ENCODE measurements at places on chromosomes 13 and 19.

- DNase-seq = no peak
Observed at GRCh38 chr13:80469105-80469852, 128.4 kb upstream of the SPRY2 start.

DNA sequence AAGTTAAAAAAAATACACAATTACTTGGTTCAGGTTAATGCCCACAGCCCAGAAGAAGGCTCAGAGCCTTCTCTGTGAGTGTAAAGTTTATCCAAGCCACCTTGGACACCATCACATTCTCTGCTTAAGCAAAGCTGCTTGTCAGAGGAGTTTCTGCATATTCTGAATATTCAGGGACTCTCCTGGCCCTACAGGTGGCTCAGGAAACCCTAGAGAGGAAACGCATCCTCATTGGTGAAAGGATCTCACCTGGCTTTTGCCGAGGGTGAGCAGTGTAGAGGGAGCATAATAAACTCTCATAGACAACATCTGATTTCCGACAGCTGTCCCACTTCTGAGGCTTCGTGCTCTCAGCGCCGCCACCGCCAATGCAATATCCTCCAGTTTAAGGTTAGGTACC, 239.9 kb upstream of the TSHZ3 start:
- no peak for DNase-seq

DNA sequence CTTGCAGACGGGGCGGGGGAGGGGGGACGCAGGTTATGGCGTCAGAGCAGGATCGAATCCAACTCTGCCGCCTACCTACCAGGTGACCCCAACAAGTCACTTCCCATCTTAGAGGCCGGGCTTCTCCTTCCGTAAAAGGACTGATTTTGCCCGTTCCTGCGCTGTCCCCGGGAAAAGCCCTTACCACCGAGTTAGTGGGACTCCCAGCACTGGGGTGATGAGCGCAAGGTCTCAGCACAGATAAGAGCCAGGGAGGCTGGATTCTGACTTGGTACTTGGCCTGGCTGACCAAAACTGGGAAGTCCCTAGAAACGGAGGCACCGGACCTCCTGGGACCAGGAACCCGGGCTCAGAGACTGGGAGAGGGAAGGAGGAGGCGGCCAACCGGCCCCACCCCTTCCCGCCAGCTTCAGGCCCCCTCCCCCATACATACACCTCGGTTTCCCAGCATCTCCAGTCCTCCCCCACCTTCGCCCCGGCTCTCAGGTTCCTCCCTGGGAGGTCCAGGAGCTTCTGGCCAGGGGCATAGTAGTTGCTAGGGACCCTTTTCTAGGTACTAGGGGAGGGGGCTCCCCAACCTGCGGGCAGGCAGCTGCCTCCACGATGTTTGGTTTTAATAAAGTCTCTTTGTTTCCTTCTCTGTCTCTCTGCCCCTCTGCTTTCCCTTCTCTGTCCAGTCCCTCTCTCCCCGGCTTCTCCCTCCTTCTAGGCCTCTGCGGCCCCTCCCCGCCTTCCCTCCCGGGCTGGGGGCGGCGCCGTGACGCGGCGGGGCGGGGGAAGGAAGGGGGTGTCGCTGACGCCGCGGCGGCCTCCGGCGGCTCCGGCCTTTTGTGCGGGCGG, at the start of gene GRAMD1A:
Gene GRAMD1A, plus strand, starts transcription at position 826 of the 840 bp plus-strand sequence. CDS start 156 bp downstream, outside the sequence.
- peak; percentile 89 for DNase-seq

DNA sequence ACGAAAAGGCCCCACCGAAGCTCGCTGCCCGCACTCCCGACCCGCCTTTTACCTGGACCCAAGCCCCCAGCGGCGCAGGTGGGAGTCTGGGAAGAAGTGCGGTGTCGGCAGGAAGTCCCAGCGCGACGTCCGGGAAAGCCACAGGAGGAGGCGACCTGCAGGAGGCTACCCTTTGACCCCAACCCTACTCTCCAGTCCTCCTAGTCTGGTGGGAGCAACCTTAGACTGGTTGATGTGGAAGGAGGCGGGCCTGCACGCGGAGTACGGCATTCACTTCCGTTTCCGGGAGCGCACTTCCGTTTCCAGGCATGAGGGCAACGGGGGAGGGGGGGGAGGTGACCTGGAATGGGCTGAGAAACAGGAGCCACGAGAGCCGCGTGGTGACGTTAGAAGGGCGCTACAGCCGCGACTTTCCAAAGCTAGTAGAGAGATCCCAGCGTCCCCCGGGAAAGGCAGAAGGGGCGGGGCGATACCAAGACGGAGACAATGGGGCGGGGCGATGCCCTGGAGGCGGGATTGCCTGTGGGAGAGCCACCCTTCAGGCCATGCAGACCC, 28.5 kb downstream of the ZNF266 start:
- DNase-seq = no peak

GRCh38 chr13:38141792-38142191, 207.9 kb upstream of the UFM1 start:
- DNase-seq = no peak

DNA sequence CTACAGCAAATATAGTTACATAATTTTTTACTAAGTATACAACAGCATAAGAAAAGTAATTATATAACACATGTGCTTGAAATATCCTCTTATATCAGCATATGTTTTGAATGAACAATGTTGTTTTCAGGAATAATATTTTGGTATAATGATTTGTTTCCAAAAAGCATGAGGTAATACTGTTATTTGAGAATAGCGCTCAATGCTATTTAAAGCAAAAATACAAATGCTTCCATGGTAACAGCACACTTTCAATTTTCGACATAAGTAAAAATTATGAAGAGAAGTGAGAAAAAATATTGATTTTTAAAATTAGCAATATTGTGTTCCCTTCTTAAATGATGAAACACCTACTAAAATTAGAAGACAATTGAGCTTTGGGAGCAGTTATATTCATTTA, 715.9 kb upstream of the ATXN8OS start:
- DNase-seq = no peak

DNA sequence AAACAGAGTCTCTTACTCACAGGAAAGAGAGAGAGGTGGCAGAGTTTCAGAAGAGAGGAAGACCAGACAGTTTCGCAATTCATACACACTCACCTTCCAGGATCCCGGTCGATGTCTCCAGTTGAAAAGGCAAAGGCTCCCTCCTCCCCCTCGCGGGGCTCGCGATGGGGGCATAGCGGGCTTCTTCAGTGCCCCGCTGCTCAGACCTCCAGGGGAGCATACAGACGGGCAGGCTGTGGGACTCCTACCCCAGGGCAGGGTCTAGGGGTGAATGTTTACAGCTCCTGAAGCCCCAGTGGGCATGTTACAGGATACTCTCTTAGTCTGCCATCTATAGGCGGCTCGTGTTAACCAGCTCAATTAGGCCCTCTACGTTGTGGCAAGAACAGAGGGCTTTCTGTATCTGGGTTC, 139.2 kb downstream of the SLITRK5 start:
- DNase-seq = no peak

GRCh38 chr19:49403404-49404187, 15.5 kb downstream of the KASH5 start:
- no peak for DNase-seq

DNA sequence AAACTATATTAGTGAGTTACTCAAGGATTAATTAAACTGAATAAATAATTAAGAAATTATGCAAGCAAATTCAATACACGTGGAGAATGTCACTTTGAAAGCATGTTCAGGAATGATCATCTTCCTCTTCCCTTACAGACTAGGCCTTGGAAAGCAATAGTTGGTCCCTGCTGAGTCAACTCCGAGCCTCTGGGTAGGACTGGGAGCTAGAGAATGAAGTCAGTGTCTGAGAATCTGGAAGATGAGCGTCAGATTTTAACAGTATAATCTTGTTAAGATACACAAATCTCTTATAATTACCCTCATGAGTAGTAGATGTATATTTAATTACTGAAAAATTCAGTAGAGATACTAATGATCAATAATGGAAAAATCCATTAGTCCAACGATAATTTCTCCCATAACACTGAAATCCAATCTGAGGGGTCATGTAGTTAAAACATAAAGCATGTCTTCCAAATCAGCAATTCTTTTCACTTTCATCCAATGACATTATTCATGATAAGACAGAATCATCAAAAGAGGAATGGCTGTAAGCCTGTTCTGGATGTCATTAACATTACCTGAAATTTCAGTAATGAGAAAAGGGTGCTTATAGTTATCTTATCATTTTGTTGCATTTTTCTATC, 423.0 kb downstream of the DCT start:
- no peak for DNase-seq

- no peak for DNase-seq
Observed at GRCh38 chr13:110404321-110404720, 97.2 kb downstream of the COL4A2 start.

- no peak for DNase-seq
Observed at GRCh38 chr13:88685459-88685858, 1014.3 kb downstream of the SLITRK5 start.

DNA sequence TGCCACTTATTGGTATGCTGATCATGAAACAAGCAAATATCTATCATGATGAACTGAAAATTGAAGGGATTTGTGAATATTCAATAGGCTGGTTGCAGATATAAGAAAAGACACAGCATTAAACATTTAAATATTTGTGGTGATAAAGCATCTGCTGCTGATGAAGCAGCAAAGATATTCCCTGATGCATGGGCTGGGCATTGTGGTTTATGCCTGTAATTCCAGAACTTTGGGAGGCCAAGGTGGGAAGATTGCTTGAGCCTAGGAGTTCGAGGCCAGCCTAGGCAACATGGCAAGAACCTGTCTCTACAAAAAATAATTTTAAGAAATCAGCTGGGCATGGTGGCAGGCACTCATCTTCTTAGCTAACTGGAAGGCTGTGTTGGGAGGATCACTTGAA, 54.5 kb downstream of the GPR180 start:
- DNase-seq = no peak

- no peak for DNase-seq
Observed at GRCh38 chr13:84399320-84400085, 517.2 kb upstream of the SLITRK1 start.

- DNase-seq = no peak
Observed at GRCh38 chr13:60108589-60108988, 55.1 kb downstream of the DIAPH3 start.

DNA sequence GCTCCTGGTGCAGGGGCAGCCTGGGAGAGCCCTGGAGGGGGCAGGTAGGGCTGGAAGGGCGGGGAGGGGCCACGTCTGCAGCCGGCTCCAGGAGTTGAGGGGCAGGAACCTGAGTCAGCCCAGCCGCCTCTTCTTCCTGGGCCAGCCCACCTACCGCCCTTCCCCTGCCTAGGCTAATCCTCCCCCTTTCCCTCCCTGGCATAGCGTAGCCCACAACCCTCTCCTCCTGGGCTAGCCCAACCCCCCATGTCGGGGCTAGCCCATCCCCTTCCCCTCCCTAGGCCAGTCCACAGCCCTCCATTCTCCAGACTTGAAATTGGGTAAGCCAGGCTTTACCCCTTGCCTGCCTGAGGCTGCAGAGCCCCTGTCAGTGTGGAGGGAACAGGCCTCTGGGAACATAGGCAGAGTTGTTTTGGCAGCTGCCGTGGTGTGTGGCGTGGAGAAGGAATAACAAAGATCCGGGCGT, 20.6 kb upstream of the WDR18 start:
- DNase-seq = no peak

DNA sequence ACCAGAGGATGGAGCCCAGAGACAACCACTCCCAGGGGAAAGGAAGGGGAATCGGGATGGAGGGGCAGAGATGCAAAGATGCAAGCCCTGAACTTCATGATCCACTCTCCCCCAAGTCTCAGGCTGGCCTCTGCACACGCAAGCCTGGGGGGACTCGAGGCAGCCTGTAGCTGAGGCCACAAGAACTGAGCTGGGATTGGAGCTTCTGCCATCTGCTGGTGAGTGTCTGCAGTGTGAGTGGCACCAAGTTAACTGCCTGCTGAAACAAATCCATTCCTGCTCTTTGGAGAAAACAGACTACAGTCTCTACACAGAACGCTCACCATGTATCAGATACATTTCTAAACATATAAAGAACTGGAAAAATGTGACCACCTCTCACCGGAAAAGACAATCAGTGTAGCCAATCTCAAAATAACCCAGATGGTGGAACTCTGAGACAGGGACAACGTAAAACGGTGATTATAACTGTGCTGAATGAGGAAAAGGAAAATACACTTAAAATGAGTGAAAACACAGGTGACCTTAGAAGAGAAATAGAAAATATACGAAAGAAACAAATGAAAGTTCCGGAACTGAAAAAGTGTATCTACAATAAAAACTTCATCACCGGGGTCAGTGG, 62.1 kb downstream of the KLF2 start:
- DNase-seq = peak; percentile 37

DNA sequence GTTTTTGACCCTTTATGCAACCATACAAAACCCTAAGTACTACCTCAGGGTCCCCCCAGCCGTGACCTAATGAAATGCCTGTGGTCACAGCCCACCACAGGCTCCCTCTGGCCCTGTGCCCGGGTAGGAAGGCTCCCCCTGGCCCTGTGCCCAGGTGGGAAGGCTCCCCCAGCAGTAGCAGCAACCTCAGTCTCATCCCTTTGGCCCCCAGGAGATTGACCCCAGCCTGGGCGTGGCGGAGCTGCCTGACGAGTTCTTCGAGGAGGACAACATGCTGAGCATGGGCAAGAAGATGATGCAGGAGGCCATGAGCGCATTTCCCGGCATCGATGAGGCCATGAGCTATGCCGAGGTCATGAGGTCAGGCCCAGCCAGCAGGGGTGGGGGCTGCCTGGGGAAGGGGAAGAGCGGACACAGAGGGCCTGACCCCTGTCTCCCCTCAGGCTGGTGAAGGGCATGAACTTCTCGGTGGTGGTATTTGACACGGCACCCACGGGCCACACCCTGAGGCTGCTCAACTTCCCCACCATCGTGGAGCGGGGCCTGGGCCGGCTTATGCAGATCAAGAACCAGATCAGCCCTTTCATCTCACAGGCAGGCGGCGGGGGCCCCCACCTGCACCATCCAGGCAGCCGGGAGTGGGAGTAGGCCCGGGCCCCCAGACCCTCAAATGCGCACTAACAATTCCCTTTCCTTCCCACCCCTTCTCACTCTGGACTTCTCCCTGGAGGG, 6.3 kb upstream of the BEST2 start:
- DNase-seq = no peak

GRCh38 chr13:112172641-112173251, 105.8 kb downstream of the SOX1 start:
- DNase-seq = no peak

- no peak for DNase-seq
Observed at GRCh38 chr19:33203529-33203928, 9.4 kb downstream of the LRP3 start.

DNA sequence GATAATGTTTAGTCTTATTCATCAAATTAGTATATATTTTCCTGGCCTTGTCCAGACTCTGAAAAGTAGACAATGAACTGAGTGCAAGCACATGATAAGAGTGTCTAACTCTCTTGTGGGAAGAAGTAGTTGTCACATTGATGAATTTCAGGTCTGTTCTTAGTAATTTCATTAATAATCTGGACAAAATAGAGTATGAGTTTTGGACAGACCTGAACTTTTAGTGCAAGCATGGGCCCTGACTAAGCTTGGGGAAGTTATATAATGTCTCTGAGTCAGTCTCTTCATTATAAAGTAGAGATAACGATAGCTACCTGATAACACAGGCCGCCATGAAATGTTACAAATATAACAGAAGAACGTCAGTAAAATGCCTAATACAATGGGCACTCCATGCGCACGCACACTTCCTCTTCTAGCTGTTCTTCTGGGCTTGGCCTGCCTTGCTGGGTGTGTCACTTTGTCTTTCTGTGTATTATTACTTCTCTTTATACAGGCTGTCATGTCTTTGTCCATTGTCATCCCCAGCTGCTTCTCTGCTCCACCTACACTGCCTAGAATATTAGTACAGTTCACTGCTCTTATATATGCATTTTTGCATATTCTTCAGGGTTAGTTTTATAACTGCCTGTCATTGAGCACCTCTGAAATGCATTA, 129.1 kb upstream of the HTR2A start:
- no peak for DNase-seq

All from SJSA1 (cell line).